ENCODE measurements at places on chromosomes 5 and 9.

DNA sequence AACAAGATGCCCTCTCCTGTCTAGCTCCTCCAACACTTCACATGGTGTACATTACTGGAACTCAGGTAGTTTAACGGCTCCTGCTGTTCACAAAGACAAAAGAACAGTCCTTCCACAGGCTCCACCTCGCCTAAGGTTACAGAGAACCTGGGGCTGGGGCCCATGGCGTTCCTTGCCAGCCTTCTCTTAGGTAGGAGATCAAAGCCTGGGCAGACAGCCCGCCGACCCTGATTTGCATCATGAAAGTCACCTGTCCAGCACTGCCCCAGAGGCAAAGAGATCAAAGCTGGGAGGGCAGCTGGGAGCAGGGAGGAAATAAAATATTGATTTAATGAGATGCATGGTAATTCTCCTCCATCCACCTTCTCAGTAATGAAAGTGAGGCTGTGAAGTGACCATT is 115.0 kb upstream of the SLIT3 start:
- DNase-seq, result no peak

- no peak for DNase-seq
Measured at GRCh38 chr9:123775289-123776284, 154.3 kb downstream of the DENND1A start.

DNA sequence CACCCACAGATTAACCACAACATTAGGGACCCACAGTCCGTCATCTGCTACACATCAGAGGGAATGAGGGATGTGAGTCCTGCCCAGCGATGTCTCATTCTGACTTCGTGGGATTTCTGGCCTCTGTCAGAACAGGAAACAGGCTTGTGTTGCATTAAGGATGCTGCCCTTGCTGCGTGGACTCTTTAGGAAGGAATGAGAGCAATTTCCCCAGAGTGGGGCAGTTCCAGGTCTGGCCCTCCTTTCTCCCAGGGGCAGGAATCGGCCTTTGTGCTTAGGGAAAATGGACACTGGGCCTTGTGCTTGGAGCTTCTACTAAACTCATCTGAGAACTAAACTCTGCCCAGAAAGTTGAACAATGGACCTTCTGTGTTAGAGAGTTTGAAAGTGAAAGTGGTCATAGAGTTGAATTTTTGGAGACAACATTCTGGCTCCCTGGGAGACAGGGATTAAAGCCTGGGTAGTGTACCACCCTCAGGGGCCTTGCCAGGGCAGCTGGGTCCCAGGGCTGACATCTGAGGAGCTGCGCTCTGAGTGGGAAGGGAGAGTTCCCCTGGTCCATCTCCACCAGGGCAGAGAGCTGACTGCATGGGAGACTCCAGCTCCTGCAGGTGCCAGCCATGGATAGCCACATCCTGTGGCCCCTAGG is 37.8 kb upstream of the S1PR3 start:
- DNase-seq, result no peak

DNA sequence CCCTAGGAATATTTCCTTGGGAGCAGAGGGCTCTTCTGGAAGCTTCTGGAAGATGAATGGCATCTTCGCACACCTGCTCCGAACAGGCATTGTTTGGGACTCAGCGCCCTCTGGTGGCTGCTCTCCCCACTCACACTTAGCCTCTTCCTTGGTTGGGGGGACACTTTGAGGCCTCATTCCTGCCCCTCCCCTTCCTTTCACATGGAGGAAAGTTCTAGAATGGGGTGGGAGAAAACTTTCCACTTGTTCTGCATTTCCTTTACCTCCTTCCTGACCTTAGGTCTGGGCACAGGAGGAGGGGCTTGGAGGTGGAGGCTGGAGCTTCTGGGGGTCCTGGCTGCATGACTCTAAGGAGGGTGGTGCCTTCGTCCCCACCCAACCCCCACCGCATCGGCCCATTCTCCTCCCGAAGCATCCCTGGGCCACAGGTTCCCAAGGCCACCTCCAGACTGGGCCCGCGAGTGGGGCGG is 19.3 kb upstream of the SMIM32 start:
- peak; percentile 29 for DNase-seq

DNA sequence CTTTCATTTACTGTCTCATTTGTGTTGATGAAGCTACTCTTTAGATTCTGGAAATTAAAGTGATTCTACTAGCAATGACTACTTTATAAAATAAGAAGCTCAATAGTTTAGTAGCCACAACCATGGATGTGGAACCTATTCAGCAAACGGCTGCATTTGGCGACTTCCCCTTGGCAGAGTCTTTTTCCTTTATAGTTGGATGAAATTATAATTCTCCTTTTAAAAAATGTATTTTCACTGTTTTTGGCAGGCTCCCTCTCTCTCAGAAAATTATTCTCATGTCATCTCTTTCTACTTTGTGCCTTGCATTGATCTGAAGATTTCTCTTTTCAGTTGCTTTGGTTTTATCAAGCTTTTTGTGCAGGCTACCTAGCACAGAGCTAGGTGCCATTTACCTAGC is 50.6 kb upstream of the KCNN2 start:
- no peak for DNase-seq

DNA sequence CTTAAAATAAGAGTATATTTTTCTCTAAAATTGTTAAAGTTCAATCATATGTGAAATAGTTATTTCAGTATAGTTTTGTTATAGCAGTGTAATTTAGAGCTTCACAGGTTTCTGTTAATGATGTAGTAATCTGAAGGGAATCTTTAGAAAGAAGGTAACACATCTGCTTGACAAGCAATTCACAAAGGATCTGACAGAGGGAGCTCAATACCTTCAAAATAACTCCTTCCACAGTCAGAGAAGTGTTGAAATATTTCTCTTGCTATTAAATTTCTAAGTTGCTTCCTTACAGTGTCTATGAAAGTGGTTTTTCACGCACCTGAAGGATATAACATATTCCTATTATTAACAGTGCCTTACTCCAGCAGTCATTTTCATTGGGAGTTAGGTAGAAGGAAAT is 44.9 kb downstream of the SLC25A51 start:
- DNase-seq, result no peak

DNA sequence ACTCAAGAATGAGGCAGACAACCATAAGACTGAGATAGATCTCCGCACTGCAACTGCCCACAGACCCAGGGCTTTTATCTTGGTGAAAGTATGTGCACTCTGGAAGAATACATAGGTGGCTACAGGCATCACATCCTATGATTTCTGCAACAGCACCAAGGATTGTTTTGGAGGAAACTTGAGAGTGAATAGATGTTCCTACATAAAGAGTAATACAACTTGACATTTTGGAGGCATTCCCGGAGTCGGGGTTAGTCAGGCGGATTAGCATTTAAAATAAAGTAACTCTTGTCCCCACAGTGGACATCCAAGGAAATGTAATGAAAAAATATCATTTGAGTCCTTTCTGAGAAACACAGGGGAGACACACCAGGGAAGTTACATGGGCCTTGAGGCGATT is 26.7 kb downstream of the TMEM174 start:
- DNase-seq, result no peak

DNA sequence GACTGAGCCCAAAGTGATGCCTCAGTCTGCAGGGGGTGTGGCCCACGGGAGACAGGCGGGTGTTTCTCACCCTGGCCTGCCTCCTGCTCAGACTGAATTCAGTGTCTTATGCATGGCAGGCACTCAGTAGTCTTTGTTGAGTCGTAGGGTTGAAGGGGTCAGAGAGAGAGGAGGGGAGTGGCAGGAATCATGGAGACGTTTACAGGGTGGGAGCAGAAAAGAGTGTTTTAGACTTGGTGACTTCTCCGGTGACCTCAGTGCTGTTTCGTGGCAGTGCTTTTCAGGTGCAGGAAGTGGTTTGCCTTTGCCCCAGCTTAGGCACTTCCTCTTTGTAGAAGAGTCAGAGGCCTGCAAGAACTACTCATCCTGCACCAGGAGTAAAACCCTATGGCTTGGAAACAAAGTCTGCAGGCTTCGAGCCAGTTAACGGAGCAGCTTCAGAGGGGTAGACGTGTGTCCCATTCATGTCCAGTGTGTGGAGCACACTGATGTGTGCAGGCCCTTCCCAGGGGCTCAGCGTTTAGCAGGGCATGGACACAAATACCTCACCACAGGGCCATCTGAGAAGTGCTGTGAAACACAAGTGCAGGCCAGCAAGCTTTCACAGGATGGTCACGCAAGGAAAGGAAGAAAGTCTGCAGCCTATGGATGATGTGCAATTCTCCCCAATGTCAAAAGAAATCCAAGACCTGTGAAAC is 24.5 kb upstream of the SEMA4D start:
- DNase-seq, result peak; percentile 71

DNA sequence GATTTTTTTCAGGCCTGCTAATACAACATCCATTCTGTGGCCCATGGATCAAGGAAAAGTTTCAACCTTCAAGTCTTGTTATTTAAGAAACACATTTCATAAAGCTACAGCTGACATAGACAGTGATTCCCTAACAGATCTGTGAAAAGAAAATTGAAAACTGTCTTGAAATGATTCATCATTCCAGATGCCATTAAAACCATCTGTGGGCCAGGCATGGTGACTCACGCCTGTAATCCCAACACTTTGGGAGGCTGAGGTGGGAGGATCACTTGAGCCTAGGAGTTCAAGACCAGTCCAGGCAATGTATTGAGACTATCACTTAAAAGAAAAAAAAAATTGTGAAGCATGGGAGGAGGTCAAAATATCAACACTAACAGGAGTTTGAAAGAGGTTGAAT is 6.0 kb downstream of the RAPGEF6 start:
- DNase-seq, result no peak

GRCh38 chr9:90526386-90526785 is 116.2 kb downstream of the DIRAS2 start:
- DNase-seq, result no peak

- DNase-seq, result no peak
Measured at GRCh38 chr5:38621840-38622437, 65.5 kb upstream of the LIFR start.

DNA sequence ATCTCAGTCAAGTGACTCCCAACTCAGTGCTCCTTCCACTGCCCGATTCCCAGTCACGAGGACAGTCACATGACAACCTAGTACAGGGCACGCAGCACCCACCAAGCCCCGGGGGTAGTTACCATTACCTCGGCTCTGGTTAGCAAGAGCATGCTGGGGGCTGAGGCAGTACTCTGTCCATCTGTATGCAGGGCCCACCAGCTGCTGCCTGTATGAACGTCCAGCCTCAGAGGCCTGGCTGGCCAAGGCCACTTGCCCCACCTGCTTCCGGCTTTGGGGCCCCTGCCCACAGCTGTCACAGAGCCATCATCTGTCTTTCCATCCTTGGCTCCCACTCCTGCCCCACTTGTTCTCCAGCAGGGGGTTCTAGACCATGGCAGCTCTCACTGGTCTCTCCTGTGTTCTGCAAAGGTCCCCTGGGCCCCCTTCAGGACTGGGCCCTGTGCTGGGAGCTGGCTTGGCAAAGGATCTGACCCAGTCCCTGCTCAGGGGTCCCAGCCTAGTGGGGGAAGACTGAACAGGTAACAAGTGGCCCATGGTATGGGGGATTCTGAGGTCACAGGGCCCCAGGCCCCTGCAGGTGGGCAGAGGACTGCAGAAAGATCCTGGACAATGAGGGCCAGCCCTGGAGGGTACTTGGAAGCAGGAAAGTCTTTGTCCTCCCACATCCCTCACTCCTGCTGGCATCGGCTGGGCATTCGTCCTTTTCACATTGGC is 3.3 kb downstream of the RPL35 start:
- no peak for DNase-seq

GRCh38 chr5:142716963-142717362 is 31.1 kb upstream of the FGF1 start:
- DNase-seq, result peak; percentile 28

DNA sequence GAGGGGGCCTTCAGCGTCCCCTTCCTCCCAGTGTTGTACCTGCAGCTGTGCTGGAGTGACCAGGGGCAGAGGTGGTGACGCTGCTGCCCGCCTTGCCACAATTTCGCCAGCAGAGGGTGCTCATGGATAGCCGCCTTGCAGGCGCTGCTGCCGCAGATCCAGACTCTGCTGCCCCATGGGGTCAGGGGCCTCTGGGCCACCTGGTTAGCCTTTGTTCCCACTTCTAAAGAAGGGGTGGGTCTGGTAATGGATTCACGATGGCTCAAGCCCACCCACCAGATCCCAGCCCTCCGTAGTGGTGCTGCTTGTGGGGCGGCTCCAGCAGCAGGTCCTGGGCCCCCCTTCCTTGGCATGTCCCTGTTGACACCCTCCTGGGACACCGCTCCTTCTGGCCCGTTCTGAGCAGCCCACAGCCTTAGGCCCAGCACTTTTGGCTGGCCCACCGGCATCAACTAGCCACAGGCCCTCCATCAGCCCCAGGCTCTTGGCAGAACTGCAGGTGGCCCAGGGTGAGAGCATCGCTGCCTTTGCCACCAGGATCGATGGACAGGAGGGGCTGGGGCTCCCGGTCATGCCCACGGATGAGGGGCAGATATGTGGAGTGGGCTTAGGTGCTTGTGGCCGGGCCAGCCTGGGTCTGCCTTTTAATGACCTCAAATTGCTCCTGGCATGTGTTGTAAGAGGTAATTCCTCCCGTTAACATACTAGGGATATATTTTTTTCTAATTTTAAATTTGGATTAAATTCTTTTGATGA is 57.2 kb downstream of the COL5A1 start:
- DNase-seq, result peak; percentile 17

GRCh38 chr5:151181818-151182523 is 24.4 kb upstream of the ANXA6 start:
- DNase-seq, result no peak

DNA sequence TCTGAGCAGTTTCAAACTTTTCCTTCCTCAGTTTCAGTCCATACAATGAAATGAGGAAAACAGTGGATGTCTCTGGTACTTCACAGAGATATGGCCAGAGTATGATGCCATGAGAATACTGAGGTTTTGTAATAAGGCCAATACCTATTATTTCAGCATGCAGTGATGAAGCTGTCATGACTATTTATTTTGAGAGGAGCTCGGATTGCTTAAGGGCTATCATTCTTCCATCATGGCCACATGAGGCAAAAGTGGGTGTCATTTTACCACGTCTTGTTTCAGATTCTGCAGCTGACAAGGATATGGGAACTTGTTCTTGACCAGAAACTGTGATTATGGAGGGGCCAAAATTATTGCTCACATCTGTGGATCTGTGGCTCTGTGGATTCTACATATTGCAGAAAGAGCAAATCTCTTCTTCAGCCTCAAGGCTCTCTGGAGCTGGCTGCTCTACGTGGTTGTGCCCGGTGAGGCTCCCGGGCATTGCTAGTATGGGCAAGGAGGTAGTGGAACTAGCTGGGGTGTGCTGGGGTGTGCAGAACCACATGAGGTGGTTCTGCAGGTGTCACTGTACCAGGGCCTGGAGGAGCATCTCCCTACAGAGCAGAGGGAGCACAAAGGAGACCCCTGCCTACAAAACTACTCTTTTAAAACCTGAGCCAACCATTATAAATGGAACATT is 180.3 kb downstream of the SEMA6A start:
- no peak for DNase-seq

DNA sequence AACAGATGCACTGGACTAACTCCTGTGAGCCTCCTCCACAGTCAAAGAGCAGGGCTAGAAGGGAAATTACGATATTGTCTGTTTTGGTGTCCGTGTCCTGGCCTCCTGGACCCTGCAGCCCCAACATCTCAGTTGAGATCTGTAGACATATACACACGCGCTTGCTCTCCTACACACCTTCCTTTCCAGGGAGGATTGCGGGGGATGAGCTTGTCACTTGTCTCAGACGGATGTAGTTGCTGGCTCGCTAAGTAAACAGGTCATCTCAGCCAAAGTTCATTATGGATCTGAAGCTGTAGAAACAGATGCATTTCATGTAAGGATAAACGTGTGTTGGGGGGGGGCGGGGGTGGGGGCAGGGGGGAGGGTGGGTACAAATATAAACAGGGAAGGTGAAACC is 549.3 kb downstream of the CCDC171 start:
- DNase-seq, result no peak

Measured in naive thymus-derived CD8-positive, alpha-beta T cell (primary cell).